ENCODE measurements at places on chromosomes 16 and 17. TPM values are rescaled to one million over a fixed set of nuclear protein-coding genes. Genes with fewer than 3 reads are reported as not detected.

IL21R gene
- total RNA-seq: 97.2 TPM

GRCh38 chr16:51538707-51539498 is 387.8 kb upstream of the SALL1 start:
- H3K27me3 ChIP-seq: no peaks in the 10 kb centered on the region
- H3K27ac ChIP-seq: no peak overlapping the region
- H3K4me3 ChIP-seq: no peak overlapping the region
- DNase-seq: peak; percentile 8

DNA sequence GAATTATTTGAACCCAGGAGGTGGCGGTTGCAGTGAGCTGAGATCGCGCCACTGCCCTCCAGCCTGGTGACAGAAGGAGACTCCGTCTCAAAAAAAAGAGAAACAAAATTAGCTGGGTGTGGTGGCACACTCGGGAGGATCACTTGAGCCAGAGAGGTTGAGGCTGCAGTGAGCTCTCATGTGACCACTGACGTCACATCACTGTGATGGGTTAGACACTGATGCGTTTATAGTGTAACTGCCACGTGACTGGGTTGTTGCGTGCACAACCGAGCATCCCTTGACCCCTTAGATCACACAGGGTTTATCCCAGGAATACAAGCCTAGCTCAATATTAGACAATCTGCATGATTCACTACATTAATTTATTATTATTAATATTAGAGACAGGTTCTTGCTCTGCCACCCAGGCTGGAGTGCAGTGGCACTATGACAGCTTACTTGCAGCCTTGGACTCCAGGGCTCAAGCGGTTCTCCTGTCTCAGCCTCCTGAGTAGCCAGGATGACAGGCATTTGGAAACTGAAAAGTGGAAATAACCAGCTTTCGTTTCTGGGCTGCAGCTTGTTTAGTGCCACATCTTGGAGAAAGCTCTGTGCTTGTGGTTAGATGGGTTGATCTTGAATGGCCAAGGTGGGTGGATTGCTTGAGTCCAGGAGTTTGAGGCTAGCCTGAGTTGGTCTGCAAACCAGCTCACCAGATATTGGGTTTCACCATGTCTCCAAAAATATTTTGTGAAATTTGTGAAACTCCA is 26.4 kb upstream of the ABR start:
- no peaks in the 10 kb centered on the region for H3K36me3 ChIP-seq
- no peaks in the 10 kb centered on the region for H3K27me3 ChIP-seq
- peaks cover 14% of the 10 kb centered on the region for H3K4me1 ChIP-seq
- no peak overlapping the region for H3K27ac ChIP-seq

KCNH4 gene
- 0.38 TPM for total RNA-seq

Data from activated CD8-positive, alpha-beta T cell treated with anti-CD3 and anti-CD28 coated beads for 36 hours (primary cell).